ENCODE measurements at places on chromosomes 6 and 20.

GRCh38 chr6:97665446-97665845 is 382.4 kb upstream of the MMS22L start:
- DNase-seq: no peak

DNA sequence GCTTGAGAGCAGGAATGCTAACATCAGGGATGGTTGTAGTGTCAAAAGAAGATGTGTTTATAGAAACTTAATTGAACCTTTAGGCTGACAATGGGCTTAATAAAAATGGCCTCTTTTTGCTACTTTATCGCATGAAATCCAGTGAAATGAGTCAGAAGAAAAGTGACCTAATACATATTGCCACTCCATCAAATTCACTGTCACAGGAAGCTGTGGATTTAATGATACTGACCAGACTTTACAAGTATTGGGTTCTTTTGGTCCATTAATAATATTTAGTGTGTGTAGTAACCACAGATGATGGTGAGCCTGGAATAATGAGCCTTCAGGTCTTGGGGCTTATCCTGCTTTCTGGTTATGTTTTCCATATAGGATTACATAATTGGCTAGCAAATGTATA is 231.8 kb upstream of the GMDS start:
- no peak for DNase-seq

DNA sequence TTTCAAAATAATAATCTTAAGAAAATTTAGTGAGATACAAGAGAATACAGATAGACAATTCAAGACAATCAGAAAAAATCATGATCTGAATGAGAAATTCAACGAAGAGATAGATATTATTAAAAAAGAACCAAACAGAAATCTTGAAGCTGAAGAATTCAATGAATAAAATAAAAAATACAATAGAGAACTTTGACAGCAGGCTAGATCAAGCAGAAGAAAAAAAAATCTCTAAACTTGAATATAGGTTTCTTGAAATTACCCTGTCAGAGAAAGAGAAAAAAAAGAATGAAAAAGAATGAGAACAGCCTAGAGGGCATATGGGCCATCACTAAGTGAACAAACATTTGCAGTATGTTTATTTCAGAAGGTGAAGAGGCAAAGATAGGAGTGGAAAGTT is 39.0 kb downstream of the IL22RA2 start:
- DNase-seq: no peak

DNA sequence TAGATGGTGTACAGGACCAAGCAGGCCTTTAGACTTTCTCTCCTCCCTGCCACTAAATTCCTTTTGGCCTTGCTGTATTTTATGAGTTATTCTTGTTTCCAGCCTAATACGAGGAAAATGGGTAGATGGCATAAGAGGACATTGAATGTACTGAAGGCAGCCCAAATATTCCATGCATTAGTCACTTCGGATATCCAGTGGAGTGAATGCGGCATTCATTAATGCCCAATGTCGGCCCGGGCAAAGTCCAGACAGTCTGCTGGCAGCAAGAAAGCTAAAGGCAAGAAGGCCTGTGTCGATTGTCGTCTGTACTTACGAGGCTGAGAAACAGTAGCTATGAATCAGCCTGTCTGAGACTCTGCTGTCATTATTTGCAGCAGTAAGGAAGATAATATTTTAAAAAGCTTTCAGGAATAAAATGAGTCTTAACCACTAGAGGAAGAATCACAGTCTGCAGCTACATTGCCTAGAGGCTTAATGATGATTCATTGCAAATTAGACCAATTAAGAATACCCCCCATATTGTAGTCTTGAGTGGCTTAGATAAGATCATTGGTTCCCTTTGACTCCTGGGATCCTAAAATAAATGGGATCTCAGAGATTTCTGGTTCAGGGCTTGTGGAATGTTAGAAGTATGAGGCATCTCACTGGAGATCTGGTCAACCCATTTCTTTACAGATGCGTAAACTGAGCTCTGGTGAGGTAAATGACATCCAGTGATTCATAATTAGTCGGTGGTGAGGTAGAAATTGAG is 534.1 kb upstream of the JAG1 start:
- no peak for DNase-seq

GRCh38 chr6:15522427-15522826 is 140.4 kb downstream of the DTNBP1 start:
- DNase-seq: no peak

DNA sequence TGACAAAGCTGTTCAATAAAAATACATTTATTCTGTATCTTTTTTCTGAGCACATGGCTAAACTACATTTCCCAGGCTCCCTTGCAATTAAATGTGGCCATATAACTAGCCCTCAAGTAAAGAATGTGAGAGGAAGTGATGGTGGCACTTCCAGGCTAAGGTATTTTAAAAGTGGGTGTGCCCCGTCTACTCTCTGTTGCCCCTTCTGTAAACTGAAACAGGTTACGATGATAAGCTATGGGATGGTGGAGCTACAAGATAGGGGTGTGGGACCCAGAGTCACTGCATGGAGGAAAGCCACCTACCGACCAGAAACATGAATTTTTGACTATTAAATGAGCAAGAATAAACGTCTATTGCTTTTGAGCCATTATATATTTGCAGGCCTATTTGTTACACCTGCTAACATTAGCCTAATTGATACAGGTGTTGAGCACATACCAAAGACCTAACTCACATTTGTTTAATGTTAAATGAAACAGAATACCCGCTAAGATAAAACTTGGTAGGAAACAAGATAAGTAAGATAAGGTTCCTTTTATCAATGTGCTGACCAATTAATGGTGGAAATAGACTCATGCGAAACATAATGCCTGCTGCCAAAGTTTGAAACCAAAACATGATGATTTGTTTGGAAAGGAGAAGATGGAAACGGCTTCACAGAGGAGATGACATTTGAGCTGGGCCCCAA is 3.1 kb downstream of the FYN start:
- no peak for DNase-seq

GRCh38 chr20:22568872-22569344 is 15.5 kb downstream of the FOXA2 start:
- no peak for DNase-seq

- no peak for DNase-seq
Measured at GRCh38 chr20:35917077-35917476, 37.2 kb downstream of the SCAND1 start.

- no peak for DNase-seq
Measured at GRCh38 chr6:43457643-43458042, 2.3 kb upstream of the DLK2 start.

GRCh38 chr6:158290659-158291058 is 21.6 kb upstream of the TULP4 start:
- no peak for DNase-seq

DNA sequence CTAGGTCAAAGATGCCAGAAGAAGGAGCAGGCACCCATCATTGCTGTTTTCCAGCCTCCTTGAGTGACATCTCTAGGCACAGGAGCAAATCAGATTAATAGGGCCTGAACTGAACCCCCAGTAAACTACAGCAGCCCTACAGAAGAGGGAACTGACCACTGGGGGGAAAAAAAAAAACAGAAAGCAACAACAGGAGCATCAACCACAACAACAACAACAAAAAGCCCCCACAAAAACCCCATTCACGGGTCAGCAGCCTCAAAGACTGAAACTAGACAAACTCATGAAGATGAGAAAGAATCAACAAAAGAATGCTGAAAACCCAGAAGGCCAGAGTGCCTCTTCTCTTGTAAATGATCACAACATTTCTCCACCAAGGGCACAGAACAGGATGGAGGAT is 537.4 kb upstream of the BTBD3 start:
- DNase-seq: no peak

- no peak for DNase-seq
Measured at GRCh38 chr6:15304337-15305042, 58.6 kb downstream of the JARID2 start.

- DNase-seq: no peak
Measured at GRCh38 chr6:89243331-89243629, 26.1 kb upstream of the GABRR1 start.

DNA sequence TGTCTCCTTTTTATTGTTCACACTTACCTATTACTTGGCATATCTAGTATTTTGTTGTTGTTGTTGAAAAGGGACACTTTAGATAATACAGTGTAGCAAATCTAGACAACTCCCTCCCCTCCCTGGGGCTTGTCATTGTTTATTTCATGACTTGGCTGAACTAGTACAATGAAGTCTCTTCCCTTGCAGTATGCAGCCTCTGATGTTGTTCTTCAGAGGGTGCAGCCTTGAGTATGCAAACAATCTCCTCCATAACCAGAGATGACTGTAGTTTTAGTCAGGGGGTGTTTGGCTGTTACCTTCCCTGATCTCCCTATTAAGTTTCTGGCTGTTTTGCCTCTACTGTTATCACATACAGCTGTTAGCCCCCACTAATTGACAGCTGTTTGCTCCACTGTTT is 315.4 kb upstream of the RUNX2 start:
- DNase-seq: no peak

GRCh38 chr6:113607821-113608545 is 249.2 kb upstream of the MARCKS start:
- DNase-seq: no peak

- DNase-seq: no peak
Measured at GRCh38 chr6:67880939-67881705, 754.0 kb upstream of the ADGRB3 start.

- no peak for DNase-seq
Measured at GRCh38 chr6:146876271-146877151, 277.7 kb downstream of the ADGB start.

DNA sequence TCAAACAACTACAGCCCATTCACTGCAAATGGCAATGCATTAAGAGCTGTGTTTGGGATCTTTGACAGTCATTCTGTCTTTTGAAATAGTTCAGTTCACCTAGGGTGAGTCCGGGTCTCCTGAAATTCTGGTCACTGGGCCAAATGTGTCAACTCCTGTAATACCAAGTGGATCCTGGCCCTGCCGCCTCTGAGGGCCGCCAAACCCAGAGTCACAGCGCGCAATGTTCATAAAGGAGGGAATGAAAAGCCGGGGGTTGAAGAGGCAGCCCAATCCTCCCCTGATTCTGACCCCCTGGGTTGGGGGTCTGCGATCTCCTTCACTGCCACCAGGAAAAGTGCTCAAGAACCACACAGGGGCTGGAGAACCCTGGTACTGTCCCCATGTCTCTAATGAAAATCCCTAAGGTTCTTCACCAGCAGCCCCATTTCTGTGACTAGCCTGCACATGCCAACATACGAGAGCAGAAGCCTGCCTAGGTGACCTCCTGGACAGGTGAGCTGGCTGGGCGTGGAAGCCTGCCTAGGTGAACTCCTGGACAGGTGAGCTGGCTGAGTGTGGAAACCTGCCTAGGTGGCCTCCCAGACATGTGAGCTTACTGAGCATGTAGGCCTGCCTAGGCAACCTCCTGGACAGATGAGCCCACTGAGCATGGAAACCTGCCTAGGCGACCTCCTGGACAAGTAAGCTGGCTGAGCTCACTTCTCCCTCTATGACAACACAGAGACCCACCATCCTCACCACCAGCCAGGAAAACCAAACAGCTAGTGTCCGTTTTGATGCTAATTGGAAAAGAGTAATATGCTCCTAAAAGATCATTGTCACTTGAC is 16.1 kb upstream of the APMAP start:
- DNase-seq: no peak

- DNase-seq: no peak
Measured at GRCh38 chr6:140193269-140193668, 818.8 kb upstream of the CITED2 start.

- DNase-seq: no peak
Measured at GRCh38 chr6:138657065-138657425, 116.5 kb upstream of the CCDC28A start.

DNA sequence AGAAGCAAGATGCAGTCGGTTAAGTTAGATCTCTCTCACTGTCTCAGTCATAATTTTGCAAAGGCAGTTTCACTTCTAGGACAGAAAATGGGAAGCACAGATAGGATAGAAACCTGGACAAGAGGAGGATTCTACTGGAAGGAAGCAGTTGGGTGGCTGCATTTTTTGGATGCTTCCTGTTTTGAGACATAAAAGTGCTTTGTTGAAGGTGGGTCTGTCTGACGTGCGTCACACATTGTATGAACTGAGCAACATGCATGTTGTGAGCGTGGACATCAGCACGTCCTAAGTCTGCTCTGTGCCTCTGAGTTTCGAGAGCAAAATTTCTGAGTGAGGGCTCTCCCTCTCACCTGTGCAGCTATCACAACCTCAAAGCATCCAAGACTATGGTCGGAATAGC is 68.7 kb upstream of the SNX9 start:
- DNase-seq: no peak
